Psoas muscle (tissue), 8 donors: ENCODE measurements at places on chromosomes 12 and 14.

DNA sequence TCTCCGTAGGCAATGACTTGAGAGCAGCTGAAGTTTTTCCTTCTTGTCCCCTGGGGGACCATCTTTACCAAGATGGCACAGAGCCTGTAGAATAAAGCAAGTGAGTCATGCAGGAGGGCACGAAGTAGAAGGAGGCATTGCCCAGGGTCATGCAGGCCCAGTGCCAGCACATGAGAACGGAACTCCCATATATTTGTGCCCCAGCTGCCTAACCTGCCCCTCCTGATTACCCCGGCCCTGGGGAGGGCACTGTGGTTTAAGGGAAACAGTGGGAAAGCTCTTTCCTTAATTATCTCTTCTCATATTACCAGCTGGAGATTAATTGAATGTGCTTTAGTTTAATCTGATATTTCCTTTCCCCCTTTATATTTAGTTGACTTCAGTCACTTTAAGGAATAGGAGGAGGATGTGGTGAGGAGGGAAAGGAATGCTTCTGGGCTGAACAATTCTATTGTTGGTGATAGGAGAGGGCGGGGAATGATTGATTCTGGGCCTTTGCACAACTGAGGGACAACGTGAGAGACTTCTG is 51.9 kb downstream of the RASSF8 start:
- DNase-seq = no peak

DNA sequence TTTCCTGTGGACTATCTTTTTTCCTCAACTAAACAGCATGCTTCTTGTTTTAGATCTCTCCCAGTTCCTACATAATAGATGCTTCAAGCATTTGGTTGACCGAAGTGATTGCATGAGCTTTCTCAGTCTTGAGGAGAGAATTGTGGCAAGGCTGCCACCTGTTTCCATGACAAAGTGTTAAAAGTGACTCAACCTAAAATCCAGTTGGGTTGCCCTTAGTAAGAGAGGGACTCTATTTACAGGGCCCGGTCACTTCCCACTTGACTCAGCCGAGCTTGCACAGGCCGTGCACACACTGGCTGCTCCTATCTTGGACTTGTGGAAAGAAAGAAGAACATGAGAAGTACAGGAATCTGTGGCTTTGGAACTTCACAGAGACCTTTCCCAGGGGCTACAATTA is 2.1 kb upstream of the B4GALNT3 start:
- no peak for DNase-seq

DNA sequence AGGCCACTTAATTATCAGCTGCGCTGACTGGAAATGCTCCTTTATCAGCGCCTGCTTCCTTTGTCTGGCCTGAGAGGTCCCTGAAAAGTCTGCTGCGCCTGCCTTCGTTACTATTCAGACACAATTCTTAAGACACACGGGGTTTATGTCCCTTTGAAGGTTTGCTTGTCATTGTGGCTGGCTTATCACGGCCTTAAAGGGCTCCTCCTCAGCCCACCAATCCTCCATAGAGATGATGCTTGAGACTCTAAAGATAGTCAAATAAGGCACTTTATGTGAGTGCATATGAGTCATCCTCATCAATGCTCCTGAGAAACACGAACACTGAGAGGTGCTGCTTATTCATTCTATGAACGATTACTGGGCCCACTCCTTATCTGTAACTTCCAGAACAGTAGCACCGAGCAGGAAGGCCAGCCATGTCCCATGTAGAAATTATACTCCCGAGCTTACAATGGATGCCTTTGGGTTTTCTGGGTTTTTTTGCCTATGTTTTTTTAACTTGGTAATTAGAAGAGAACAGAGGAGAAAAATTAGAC is 1268.2 kb upstream of the TMEM132C start:
- DNase-seq = no peak

- DNase-seq = no peak
These were observed 272.5 kb upstream of the PRICKLE1 start for GRCh38 chr12:42862055-42862454.

- DNase-seq = no peak
These were observed 499 bp downstream of the MIPOL1 start for GRCh38 chr14:37198273-37198598.
